Vein endothelial cell (primary cell): ENCODE measurements at places on chromosomes 13 and 19. TPM values are rescaled to one million over a fixed set of nuclear protein-coding genes. Genes with fewer than 3 reads are reported as not detected.

Gene ARL11
- total RNA-seq, result 0.10 and 0.33 TPM in 2 replicates

Gene CGB5
- total RNA-seq, result not detected in 2 replicates

Gene SIGLEC12
- total RNA-seq, result not detected in 2 replicates

Gene CBARP
- total RNA-seq, result 6.4 and 7.2 TPM in 2 replicates

Gene DPF1
- 0.48 and 1.6 TPM in 2 replicates for total RNA-seq

Gene HRC
- not detected in 2 replicates for total RNA-seq

Gene FGF22
- total RNA-seq, result not detected in 2 replicates

Gene ERICH4
- total RNA-seq, result not detected in 2 replicates

Gene SAMD4B
- total RNA-seq, result 64.7 and 68.9 TPM in 2 replicates

Gene PTPRH
- total RNA-seq, result 0.48 and 0.65 TPM in 2 replicates

Gene ACTMAP
- 1.1 and 1.6 TPM in 2 replicates for total RNA-seq

Gene KASH5
- not detected in 2 replicates for total RNA-seq
